ENCODE measurements at places on chromosomes 13 and 19.

DNA sequence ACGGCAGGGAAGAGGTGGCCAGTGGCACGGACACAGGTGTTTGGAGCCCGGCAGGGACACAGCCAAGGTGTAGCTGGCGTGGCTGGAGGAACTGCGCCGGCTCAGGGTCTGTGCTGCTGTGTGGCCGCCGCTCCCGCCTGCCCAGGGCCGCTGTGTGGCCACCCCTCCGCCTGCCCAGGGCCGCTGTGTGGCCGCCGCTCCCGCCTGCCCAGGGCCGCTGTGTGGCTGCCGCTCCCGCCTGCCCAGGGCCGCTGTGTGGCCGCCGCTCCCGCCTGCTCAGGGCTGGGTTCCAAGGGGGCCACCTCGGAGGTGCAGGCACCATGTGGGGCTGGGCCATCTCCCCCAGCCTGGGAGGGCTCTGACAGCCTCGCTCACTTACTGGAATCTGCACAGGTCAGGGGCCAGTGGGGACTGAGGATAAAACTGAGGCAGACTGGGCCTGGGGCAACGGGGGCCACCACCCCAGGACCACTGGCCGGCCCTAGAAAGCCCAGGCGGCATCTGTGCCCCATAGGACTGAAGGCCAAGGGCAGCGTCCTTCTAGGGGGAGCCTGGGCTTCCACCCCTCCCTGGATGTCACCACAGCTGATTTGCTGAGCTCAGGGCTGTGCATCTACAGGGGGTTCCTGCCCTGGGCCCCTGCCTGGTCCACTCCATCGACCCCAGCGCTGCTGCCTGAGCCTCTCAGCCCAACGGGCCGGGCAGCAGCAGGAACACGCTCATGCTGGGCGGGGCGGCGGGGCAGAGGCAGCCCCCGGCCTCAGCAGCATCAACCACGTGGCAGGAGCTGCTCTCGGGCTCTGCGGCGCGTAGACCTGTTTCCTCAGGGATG, 21.5 kb downstream of the C13orf46 start:
- no peak for DNase-seq

GRCh38 chr13:47932950-47933923, 67.8 kb downstream of the SUCLA2 start:
- DNase-seq, result peak; percentile 15

- no peak for DNase-seq
Measured at GRCh38 chr19:14383661-14384555, 2.7 kb downstream of the ADGRE5 start.

GRCh38 chr19:30328096-30328495, 44.1 kb upstream of the ZNF536 start:
- no peak for DNase-seq

GRCh38 chr13:36531746-36532486, 99.6 kb downstream of the CCNA1 start:
- no peak for DNase-seq

- DNase-seq, result no peak
Measured at GRCh38 chr13:100522618-100523309, 65.8 kb downstream of the GGACT start.

DNA sequence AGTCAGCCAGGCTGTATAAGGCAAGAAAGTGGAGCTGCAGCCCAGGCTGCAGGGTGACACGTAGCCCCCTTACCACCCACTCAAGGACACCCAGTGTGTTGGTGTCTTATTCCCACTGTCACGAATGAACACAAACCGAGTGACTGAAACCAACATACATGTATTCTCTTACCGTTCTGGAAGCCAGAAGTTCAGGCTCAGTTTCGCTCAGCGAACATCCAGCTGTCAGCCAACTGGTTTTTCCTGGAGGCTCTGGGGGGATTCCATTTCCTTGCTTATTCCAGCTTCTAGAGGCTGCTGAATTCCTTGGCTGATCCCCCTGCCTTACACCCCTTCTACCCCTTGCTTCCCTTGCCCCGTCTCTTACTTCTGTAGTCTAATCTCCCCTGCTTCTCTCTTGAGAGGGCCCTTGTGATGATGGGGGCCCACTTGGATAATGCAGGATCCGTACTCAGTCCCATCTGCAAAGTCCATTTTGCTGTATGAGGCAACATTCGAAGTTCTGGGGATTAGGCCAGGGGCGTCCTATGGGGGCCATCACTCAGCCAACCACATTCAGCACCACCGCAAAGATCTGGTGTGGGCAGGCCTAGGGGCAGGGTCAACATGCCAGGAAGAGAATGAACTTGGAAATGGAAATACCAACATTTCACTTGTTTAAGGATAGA, 47.3 kb upstream of the MTIF3 start:
- DNase-seq, result no peak

- no peak for DNase-seq
Measured at GRCh38 chr19:5587071-5587455, 19.3 kb upstream of the TINCR start.

- DNase-seq, result no peak
Measured at GRCh38 chr13:43405457-43405856, 381.3 kb downstream of the ENOX1 start.

GRCh38 chr19:4049432-4049831, 17.3 kb downstream of the ZBTB7A start:
- no peak for DNase-seq

- no peak for DNase-seq
Measured at GRCh38 chr13:75906315-75906714, 270.2 kb downstream of the LMO7 start.

- DNase-seq, result no peak
Measured at GRCh38 chr13:98239162-98240076, 62.4 kb upstream of the RNF113B start.

DNA sequence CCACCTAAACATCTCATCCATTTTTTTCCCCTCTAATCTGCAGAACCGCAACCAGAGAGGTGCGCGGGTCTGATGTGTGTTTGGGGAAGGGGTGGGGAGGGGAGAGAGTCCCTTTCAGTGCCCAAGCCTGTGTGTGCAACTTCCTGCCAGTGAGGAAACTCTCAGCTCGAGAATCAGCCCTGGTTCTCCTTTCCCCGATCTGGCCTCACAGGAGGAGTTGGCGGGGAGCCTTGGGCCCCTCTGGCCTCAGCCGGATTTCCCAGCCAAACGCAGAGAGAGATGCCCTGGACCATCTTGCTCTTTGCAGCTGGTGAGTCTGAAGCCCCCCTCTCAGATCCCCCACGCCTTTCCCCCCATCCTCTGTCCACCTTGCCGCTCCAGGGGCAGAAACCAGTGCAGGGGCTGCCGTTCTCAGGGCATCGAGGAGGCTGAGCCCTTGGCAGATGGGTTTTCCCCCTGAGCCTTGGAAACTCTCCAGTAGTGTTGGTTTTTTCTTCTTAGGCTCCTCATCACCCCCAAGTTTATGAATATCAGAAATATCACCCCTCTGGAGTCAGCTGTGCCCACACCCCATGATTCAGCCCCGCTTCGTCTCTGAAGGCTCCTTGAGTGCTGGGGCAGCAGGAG, at the start of gene C19orf38:
Gene C19orf38, plus strand, starts transcription at position 186 of the 627 bp plus-strand sequence. Its CDS starts 94 bp downstream, at position 280.
- no peak for DNase-seq

- DNase-seq, result no peak
Measured at GRCh38 chr13:78712831-78713230, 53.9 kb upstream of the OBI1 start.

- DNase-seq, result no peak
Measured at GRCh38 chr13:29994911-29995595, 144.6 kb upstream of the UBL3 start.

DNA sequence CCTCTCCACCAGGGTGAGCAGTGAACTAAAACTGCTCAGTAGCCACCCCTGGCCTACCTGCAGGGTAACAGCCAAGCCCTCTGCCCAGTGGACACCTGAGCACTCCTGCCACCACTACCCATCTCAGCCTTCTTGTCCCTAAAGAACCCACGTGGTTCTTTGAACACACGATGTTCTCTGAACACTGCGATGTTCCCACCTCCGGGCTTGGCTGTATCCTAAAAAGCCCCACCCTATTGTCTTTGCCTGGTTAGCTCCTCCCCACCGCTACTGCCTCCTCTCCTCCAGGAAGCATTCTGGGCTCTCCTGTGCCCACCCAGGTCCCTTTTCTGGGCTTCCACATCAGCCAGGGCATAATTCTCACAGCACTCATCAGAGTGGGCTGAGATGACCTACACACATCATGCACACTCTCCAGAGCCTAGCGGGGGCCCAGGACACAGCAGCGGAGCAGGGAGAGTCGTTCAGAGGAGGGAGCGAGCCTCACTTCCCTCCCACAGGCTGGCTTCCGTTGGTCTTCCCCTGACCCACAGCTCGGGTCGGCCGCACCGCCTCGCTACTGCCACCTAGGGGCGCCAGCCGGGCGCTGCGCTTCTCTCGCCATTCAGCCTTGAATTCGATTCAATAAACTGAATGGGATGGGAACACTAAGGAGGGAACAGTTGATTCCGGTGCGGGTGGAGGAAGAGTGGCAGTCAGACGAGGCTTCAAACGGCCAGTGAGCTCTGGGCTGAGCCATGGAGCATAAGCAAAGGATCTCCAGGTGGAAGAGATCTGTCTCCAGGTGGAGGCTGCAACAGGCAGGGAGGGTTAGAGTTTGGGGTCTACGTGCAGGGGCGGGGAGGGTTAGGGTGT, 3.2 kb downstream of the ELAVL1 start:
- DNase-seq, result peak; percentile 24

GRCh38 chr13:75327135-75327510, 154.8 kb downstream of the TBC1D4 start:
- DNase-seq, result no peak

- no peak for DNase-seq
Measured at GRCh38 chr19:11281356-11282049, 14.5 kb upstream of the TSPAN16 start.

GRCh38 chr19:57002710-57003109, 117.1 kb upstream of the USP29 start:
- DNase-seq, result no peak

DNA sequence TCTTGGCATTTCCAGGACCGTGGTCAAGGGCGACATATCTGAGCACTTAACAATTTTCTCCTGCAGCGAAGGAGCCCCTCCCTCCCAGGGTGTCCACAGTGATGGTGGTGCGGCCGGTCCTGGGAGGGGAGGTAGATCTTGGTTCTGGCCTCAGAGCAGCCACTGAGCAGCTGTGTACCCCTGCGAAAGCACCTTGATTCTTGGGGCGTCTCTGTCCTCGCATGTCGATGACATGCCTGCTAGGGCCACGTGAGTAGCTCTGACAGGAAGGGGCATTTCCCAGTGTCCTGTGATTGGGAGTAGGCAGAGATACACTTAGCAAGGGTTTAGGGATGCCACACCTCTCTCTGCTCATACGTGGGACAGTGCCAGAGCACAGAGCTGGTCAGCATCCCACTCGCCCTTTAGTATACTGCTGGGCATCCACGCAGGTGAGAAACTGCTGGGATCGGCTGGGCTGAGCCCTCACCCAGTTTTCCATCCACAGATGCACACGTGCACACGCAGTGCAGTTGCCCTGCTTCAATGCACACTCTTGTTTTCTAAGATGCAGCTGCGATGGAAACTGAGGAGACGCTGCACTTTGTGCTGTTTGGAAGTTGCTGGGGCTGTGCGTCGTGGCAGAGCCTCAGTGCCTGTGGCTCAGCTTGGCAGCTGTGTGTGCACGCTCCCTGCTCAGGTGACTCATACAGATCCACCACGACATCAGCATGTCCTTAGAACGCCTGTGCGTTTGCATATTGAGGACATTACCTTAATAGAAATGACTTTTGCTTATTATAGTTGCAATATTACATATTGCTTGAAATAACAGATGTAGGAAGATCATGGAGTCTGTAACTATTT, 66.8 kb downstream of the TEX29 start:
- DNase-seq, result no peak

DNA sequence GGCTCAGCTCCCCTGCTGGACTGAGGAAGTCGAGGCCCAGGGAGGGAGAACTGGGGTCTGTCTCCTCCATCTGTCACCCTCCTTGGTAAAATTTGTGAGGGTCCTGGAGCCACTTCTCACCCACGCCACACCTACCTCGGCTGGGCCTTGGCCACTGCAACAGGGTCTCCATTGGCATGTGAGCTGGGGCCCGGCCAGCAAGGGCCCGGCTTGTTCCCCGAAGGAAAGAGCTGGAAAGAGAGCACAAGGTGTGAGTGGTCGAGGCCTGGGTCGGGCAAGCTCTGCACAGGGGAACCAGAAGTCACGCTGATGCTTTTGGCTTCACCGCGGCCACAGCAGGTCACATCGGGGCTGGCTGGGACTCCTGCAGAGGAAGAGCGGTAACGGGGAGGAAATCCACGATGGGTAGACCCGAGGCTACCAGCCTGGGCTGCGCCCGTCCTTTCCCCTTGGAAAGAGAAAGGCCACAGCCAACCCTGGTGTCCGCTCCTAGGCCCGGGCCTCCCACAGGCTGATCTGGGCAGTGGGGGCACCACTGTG, 9.0 kb downstream of the NANOS3 start:
- DNase-seq, result no peak

DNA sequence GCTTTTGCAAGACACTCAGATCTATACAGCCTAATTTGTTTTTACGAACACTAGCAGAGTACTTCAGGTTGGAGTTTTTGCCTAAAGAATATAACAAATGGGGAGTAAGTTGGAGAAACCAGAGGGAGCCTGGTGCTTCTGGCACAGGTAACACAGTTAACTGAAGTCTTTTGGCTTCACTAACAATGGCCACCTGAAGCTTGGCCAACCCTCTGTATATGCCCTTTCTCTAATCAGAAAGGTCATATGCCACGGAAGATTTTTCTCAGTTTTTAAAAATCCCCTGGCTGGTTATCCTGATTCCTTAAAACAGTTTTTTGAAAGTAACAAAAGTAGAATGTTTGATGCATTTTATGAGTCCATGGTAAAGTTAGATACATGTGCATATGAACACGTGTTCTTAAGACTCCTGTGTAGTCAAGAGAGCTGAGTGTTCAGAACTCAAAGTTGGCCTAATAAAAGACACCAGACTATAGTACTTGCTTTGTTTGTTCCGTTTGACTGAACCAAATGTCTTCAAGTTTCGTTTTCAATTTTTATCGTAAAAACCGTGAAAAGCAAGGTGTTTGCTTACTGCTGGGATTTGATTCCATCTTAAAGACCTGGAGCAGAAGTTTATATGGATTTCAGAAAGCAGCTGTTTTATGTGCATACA, 137.5 kb downstream of the KCNRG start:
- no peak for DNase-seq

GRCh38 chr19:29402563-29402962, 123.2 kb upstream of the VSTM2B start:
- DNase-seq, result no peak

DNA sequence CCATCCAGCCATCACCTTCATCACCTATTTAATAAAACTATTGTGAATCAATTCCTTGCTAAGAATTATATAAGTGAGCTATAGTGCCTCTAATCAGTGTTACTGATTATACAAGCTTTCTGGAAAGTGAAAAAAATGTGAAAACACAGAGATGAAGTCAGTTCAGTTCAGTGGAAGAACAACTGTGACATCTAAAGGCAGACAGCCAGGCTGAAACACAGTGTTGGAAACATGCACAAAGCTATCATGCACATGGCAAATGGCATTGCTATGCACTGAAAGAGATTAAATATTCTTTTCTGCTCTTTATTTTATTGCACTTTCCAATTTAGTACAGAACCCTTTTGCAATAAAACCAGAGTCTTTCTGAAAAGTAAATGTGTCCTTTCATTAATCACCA, 294.0 kb downstream of the RBM26 start:
- DNase-seq, result no peak

DNA sequence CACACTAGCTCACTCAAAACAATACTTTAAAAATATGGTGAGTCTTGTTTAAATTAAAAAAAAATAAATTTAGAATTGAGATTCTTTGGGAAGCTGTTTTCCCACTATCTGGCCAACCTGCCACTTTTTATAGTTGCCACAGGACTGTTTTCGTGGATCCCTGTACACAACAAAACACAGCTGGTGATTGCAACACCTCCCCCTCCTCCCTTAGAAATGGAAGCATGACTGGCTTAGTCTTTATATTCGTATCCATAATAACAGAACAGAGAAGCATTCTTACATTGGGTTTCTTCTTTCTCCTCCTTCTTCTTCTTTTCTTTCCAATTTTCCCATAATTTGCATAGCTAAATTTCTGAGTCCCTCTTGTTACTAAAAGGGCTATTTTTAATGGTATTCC, 79.5 kb upstream of the GJB6 start:
- no peak for DNase-seq

Measured in NCI-H2029 treated with DMSO at 0.1 percent for 48 hours (cell line).